Fibroblast of skin of left quadriceps (primary cell): ENCODE measurements at places on chromosomes 6 and 20.
A peak's percentile ranks its signal among the peaks of the same experiment; 100 is the strongest.

- no peak for DNase-seq
Measured at GRCh38 chr20:54013471-54013870, 56.9 kb downstream of the BCAS1 start.

- DNase-seq, result no peak
Measured at GRCh38 chr6:157946053-157946617, 35.5 kb upstream of the SYNJ2 start.

GRCh38 chr6:17919496-17919895 is 67.9 kb downstream of the KIF13A start:
- DNase-seq, result no peak

DNA sequence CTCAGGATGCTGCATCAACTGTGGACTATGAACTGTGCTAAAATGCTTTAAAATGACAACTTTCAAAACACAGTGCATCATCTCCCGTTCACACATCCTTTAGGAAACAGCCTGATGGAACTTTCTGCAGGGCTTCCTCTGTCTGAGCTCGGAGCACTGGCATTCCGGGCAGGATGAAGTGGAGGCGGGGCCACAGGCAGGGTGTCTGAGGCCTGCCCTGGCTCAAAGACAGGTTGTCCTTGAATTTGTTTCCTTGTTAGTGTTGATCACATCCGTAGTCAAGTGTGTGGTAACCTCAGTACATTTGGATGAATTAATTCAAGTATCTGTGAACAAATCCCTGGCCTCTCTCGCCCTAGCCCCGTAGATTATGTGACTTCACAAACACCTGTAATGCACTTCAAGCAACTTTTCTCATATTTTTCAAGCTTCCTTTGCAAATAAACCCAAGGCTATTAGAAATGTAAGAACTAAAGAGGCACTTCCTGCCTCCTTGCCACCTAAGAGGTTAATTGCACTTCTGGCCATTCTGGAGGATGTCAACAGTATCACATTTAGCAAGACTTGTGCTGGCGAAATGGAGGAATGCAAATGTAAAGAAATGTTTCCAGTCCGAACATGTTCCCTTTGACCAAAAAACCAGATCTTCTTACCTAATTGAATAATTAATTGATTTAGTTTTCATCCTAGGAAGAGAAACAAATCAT is 3.1 kb downstream of the CD93 start:
- DNase-seq, result no peak

- no peak for DNase-seq
Measured at GRCh38 chr6:159193923-159194322, 24.7 kb downstream of the FNDC1 start.

DNA sequence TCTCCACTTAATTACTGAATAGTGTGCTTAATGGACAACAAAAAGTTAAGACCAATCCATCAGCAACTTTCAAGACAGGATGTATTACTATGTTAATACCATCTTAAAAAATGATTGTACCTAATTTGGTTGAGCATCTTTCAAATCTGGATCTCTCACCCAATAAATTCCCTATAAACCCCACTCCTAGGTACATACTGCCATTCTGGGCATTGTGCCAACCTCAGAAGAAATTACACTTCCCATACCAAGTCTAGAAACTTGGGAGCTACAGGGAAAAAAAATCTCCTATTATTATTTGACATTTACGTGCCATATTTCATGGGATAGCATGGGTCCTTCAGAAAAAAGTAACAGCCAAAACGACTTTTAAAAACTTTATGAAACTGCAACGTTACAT is 5.1 kb downstream of the SYNCRIP start:
- DNase-seq, result no peak

DNA sequence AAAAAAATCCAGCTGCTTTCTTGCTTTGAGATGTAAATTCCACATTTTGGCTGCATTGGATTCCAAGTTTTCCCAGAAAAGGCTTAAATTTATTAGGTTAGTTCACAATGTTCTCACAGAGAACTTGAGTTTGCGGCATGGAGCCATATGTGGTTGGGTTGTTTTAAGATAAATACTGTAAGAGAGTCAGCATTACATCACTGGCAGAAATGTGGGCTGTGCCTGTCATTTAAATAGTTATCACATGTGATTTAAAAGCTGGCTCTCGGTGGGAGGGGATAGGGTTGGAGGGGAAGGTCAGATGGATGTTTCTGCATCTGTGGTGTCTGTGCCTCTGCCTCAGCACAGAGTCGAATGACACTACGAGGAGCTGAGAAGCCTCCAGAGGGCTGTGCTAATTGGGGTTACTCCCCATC is 73.8 kb upstream of the SCP2D1 start:
- peak; percentile 90 for DNase-seq

GRCh38 chr20:14569641-14570040 is 232.2 kb upstream of the FLRT3 start:
- no peak for DNase-seq

DNA sequence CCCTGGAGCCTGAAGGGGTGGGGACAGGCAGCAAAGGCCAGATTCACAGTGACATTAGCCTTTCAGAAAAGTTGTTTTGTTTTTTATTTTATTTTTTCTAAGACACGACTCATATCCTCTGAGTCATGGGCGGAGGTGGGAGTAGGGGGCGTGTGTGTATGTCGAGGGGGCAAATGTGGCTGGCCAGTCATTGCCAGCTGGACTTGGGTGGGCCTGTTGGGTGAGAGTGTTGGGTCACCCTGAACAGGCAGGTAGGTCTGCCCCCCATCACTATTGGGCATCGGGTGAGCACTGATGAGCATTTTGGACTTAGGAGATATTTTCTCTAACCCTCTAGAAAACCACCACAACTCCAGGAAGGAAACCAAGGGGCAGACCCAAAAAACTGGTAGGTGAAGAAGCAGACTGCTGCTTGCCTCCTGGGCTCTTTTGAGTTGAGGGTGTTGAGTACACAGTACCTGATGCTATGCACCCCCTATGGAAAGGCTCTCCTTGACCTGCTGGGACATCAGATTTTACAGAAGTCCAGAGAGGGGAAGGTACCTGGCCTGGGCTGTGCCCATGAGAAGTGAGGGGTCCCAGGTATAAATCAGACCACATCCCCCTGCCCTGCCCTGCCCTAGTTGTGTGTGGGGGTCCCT is 5.6 kb downstream of the SMIM29 start:
- no peak for DNase-seq

GRCh38 chr6:92538275-92538674 is 881.1 kb downstream of the EPHA7 start:
- DNase-seq, result no peak

GRCh38 chr6:133623621-133624020 is 265.3 kb upstream of the TCF21 start:
- DNase-seq, result no peak

GRCh38 chr20:25541676-25542075 is 43.7 kb downstream of the NINL start:
- DNase-seq, result no peak

- DNase-seq, result peak; percentile 31
Measured at GRCh38 chr6:121274666-121275295, 59.5 kb downstream of the TBC1D32 start.

DNA sequence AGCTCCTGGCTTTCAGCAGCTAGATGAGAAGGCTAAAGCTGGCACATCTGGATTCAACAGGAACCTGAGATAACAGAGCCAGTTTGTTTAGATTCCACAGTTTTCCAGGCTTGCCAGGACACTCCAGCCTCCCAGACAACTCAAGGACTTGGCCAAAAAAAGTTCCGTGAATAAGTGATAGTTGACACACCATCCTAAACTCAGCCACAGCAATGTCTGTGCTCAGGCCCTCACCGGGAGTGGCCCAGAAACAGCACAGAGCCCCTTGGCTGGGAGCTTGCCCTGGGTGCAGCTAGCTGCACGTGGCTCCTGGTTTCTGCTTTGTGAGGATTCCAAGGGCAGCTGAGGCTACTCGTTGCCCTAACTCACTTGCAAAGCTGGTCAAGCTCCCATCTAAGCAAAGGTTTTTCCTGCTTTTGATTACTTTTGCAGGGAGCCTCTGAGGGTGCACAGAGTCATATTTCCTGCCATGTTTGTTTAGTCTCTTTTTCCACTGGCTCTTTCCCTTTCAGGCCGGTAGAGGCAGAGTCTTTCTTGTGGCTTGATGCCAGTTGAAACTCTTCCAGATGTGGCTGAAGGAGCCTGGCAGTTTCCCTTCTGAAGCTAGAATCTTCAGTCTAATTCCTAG is 118.3 kb upstream of the ECI2 start:
- DNase-seq, result peak; percentile 61

- DNase-seq, result no peak
Measured at GRCh38 chr20:5570452-5570851, 179.7 kb upstream of the SHLD1 start.

DNA sequence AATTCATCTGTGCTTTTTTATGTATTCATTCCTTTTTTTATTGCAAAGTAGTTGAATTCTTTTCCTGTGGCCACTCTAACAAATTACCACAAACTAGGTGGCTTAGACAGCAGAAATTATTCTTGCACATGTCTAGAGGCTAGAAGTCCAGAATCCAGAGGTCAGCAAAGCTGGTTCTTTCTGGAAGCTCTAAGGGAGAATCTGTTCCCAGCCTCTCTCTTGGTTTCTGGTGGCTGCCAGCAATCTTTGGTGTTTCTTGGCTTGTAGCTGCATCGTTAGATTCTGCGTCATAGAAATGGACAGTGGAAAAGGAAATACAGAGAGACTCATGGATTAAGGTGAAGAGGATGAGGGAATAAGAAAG is 39.3 kb downstream of the GSTA2 start:
- peak; percentile 6 for DNase-seq

DNA sequence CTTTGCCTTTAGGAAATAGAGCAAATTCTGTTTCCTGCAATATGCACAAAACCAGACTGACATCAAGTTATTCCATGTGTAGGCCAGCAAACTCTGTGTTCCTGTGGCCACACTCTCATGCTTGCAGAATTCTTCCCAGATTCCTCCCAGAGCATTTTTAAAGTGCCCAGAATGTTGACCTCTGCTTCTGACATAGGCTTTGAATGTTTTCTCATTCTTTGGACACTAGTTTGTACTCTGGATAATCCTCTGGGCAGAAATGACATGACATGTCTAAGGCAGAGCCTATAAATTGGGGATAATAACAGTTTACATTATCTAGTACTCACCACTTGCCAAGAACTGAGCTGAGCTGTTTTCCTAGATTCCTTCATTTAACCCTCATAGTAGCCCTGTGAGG is 9.2 kb upstream of the EFHC1 start:
- no peak for DNase-seq

DNA sequence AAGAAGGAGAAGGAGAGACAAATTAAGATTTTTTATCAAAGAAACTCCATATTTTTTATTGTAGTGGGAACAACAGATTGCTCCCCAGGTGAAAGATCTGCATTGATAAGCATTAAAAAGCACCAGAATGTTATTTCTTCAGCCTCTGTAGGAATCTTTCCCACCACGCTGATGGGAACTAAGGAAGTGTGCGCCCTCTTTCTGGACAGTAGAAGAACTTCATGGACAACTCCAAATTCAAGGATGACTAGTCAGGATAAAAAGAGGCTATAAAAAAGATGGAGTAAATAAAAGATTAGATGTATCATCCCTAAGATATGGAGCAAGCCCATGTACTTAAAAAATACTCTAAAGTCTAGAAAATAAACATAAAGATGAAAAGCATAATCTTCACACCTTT is 45.8 kb upstream of the PAK5 start:
- no peak for DNase-seq

DNA sequence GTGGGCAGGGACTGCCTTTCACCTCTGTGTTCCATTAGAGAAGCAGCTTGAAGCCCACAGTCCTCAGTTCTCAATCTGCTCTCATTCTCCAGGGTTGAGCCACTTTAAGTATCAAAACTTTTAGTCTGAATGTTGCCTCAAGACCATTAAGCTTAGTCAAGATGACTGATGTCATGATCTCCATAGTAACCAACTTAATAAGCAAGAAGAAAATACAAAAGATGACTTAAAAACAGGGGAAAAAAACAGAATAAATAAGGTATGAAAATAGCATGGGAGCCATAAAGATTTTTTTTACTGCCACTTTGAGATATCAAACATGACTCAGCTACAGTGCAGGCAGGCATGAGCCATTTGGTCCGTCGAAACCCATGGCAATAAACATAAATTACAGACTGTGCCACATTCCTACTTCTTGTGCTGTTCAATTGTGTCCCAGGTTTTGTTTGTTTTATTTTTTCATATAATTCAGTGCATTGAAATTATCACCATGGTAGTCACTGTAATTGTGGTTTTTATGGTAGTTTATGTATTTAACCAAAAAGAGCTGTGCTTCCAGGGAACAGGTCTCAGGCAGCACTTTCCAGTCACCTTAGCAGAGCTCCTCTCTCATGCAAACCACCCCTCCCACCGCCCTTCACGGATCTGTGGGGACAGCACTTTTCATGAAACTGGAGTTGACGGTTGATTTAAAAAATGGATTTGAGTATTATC is 156.5 kb upstream of the INSM1 start:
- DNase-seq, result no peak

- no peak for DNase-seq
Measured at GRCh38 chr6:155492061-155492735, 36.6 kb upstream of the NOX3 start.

- DNase-seq, result peak; percentile 79
Measured at GRCh38 chr6:4581468-4582385, 194.5 kb upstream of the CDYL start.
